ENCODE measurements at places on chromosomes 6 and 20. TPM values are rescaled to one million over a fixed set of nuclear protein-coding genes. Genes with fewer than 3 reads are reported as not detected.

DNA sequence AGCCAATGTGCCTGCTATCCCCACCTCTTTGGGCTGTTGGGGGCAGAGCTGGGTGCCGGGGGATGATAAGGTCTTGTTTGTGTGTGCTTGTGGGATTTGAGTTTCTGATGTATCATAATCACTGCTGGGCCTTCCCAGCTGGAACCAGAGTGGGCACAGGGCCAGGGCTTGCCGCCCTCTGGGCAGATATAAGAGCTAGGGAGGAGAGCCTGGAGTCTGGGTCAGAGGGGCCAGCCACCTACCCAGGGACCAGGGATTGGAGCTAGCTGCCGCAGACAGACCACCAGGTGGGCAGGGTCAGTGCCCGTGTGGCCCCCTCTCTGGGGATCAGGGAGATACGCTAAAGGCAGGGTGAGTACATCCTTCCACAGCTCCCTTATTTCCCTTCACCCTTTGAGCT lies 3.1 kb upstream of the TLDC2 start:
- no peaks in the 10 kb centered on the region for H3K4me1 ChIP-seq
- H3K27ac ChIP-seq = no peak overlapping the region
- no peak overlapping the region for H3K4me3 ChIP-seq
- no peak for DNase-seq
- H3K36me3 ChIP-seq = no peaks in the 10 kb centered on the region
- H3K27me3 ChIP-seq = no peaks in the 10 kb centered on the region

The LAMA2 gene
- total RNA-seq = 67.5 TPM

DNA sequence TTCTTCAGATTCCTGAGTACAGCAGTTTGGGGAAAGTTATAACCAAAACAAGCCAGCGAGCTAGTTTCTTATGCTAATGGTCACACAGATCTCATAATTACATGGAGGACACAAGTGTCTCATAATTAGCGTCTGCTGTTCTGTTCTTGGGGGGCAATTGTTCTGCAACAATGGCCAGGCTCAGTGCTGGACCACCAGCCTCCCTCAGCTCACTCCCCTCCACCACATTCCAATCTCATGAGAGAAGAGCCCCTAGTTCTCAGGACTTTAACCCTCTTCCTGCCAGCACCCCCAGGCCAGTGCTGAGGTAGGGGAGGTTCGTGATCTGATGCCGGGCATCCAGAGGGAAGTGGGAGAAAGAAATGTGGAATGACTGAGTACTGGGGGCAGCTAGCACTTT lies 20.2 kb upstream of the TOX2 start:
- peaks cover 3% of the 10 kb centered on the region for H3K4me1 ChIP-seq
- H3K27ac ChIP-seq = no peak overlapping the region
- no peak overlapping the region for H3K4me3 ChIP-seq
- DNase-seq = peak; percentile 31
- H3K36me3 ChIP-seq = no peaks in the 10 kb centered on the region
- no peaks in the 10 kb centered on the region for H3K27me3 ChIP-seq

GRCh38 chr6:141152951-141153350 lies 979.8 kb upstream of the GJE1 start:
- DNase-seq = no peak
- no peaks in the 10 kb centered on the region for H3K36me3 ChIP-seq
- no peaks in the 10 kb centered on the region for H3K27me3 ChIP-seq

GRCh38 chr6:37650071-37650481 lies 47.6 kb downstream of the MDGA1 start:
- H3K27me3 ChIP-seq = no peaks in the 10 kb centered on the region
- no peaks in the 10 kb centered on the region for H3K36me3 ChIP-seq
- DNase-seq = no peak

DNA sequence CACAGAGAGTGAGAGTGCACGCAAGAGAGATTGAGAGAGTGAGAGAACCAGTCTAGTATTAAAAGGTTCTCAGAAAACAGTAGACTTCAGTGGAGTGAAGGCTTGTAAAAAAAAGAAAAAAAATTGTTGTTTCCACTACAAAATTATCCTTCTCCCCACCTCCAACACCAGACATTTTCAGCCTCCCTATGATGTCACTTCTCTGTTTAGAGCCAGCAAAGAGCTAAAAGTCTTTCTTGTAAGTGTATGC lies 77.8 kb downstream of the BACH2 start:
- H3K4me1 ChIP-seq = peaks cover 12% of the 10 kb centered on the region
- peak overlapping the region; percentile 92 for H3K27ac ChIP-seq
- H3K27me3 ChIP-seq = no peaks in the 10 kb centered on the region
- H3K36me3 ChIP-seq = no peaks in the 10 kb centered on the region
- H3K4me3 ChIP-seq = peak overlapping the region; percentile 4

DNA sequence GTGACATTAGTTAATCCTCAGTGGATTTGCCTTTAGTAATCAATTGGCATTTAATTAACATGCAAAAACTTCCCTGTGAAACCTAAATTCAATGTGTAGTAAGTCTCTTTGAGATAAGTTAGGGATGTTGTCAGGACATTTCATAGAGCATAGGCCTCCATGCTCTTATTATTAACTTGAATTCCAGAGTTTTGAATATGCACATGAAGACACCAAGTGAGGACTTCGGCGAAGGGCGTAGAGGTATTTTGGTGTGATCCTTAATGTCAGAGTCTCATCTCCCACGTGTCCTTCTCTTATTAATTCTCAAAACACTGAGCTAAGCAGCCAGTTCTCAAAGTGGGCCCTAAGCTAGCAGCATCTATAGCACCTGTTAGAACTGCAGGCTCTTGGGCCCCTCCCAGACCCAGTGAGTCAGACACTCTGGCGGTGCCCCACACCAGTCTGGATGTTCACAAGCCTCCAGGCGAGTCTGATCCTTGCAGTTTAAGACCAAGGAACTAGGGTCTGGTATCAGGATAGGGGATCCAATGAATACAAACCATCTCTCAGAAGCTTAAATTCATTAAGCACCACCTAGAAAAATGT lies 292.1 kb downstream of the QKI start:
- H3K27me3 ChIP-seq = no peaks in the 10 kb centered on the region
- no peaks in the 10 kb centered on the region for H3K36me3 ChIP-seq
- peak; percentile 18 for DNase-seq

GRCh38 chr20:19868441-19868840 lies 110.4 kb downstream of the RIN2 start:
- H3K36me3 ChIP-seq = no peaks in the 10 kb centered on the region
- H3K4me1 ChIP-seq = no peaks in the 10 kb centered on the region
- H3K27me3 ChIP-seq = no peaks in the 10 kb centered on the region
- H3K27ac ChIP-seq = no peak overlapping the region
- DNase-seq = no peak

DNA sequence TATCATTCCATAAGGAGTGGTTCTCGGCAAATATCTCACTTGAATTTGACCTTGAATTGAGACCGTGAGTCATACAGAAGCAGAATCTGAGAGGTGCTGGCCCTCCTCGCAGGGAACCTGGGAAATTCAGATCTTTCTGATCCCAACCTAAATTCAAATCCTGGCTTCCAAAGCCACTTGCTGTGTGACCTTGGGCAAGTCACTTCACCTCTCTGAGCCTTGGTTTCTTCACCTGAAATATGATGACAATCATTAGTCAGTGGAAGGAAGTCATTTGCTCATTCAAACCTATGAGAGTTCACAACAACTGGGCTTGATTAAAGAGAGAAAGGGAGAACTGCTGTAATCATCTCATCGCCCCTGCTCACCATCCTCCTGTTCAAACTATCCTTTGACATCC lies 7.2 kb downstream of the BPIFA3 start:
- H3K27ac ChIP-seq = no peak overlapping the region
- no peaks in the 10 kb centered on the region for H3K36me3 ChIP-seq
- no peak for DNase-seq

DNA sequence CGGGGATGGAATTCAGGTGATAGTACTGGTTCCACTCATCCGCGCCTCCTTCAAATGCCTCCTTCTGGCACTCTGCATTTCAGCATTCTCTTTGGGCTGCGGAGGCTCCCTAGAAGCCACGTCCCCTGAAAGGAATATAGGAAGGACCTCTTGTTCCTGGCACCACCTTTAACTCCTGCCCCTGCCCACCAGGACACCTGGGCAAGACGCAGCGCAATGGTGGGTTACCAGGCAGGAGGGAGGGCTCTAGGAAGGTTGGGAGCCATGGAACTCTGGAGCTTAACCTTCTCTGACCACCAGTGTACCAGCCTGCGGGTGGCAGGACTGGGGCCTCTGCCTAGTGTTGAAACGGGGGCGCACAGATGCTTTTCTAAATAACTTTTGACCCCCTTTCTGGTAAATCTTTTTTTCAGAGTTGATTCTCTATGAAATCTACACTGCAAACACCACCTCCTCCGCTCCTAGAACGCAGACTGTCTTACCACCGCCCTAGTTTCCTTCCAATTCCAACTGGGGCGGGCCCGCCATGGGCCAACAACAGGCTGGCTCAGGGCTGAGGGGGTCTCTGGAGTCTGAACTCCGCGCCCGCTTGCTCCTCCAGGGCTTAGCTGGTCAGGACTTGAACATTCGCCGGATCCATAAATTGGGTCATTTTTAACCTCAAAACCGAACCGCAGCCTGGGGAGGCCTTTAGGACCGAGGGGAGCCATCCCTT lies 871 bp upstream of the SYNDIG1 start:
- no peak for DNase-seq
- H3K27me3 ChIP-seq = peaks cover 36% of the 10 kb centered on the region
- H3K4me1 ChIP-seq = no peaks in the 10 kb centered on the region

- DNase-seq = no peak
- no peaks in the 10 kb centered on the region for H3K27me3 ChIP-seq
Measured at GRCh38 chr6:150996968-150997367, 131.5 kb downstream of the MTHFD1L start.

- DNase-seq = no peak
- H3K27me3 ChIP-seq = no peaks in the 10 kb centered on the region
- no peaks in the 10 kb centered on the region for H3K4me1 ChIP-seq
- no peak overlapping the region for H3K27ac ChIP-seq
Measured at GRCh38 chr20:9928955-9929354, 90.1 kb upstream of the PAK5 start.

The SLC24A3 gene
- 1.8 TPM for total RNA-seq

GRCh38 chr6:20479060-20479459 lies 55.2 kb upstream of the CDKAL1 start:
- H3K4me3 ChIP-seq = no peak overlapping the region
- H3K27ac ChIP-seq = no peak overlapping the region
- no peak for DNase-seq
- H3K4me1 ChIP-seq = no peaks in the 10 kb centered on the region
- peaks cover 4% of the 10 kb centered on the region for H3K36me3 ChIP-seq
- no peaks in the 10 kb centered on the region for H3K27me3 ChIP-seq

GRCh38 chr6:157542414-157543160 lies 161.6 kb downstream of the ZDHHC14 start:
- H3K27me3 ChIP-seq = no peaks in the 10 kb centered on the region
- H3K27ac ChIP-seq = no peak overlapping the region
- H3K36me3 ChIP-seq = no peaks in the 10 kb centered on the region
- no peak for DNase-seq
- H3K4me1 ChIP-seq = no peaks in the 10 kb centered on the region

DNA sequence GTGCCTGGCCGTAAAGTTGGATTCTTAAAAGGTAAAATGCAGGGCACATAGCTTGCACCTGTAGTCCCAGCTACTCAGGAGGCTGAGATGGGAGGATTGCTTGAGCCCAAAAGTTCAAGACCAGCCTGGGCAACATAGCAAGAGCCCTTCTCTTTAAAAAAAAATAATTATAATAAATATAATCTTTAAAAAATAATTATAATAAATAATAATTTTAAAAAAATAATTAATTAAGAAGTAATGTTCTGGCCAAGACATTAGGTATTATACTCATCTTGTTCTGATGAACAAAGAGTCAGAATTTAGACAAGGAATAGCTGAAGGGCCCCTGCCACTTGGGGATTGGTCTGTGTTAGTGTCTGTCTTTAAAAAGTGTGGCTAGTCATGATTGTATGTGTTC lies 13.9 kb downstream of the ENTPD6 start:
- no peak overlapping the region for H3K4me3 ChIP-seq
- DNase-seq = no peak
- H3K27ac ChIP-seq = no peak overlapping the region
- H3K27me3 ChIP-seq = no peaks in the 10 kb centered on the region

DNA sequence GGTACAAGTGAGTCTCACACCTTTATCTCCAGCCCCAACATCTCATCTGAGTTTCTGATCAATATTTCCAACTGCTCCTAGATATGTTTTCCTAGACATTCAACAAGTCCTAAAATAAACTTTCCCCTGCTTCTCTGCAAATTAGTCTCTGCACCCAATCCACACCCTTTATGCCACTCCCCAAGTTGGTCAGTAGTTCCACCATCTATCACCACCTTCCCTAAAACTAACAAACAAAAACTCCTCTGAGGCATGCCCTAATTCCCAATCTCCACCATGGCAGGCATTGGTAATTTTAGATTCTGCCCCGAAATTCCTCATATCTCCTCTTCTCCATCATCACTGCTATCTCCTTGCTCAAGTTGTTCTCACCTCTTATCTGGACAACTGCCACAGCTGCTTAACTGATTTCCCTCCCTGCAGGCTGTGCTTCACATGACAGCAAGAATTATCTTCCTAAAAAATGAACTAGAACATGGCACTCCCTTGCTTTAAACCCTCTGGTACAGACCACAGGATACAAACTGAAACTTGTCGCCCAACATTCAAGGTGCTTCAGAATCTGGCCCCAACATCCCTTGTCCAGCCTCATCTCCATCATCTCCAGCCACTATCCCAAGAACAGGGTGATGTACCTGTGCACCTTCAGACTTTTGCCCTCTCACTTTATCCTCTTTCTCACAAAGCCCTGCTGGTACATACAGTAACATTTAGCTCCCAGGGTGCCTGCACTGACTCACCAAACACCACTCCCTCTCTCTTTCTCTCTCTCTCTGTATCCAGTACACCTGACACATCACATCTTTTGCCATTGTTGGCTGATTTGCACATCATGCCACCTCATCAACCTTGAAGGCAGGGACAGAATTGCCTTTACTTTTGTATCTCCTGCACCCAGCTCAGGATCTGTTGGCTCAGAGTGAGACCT lies 55.5 kb downstream of the ZHX3 start:
- no peaks in the 10 kb centered on the region for H3K4me1 ChIP-seq
- no peak for DNase-seq

DNA sequence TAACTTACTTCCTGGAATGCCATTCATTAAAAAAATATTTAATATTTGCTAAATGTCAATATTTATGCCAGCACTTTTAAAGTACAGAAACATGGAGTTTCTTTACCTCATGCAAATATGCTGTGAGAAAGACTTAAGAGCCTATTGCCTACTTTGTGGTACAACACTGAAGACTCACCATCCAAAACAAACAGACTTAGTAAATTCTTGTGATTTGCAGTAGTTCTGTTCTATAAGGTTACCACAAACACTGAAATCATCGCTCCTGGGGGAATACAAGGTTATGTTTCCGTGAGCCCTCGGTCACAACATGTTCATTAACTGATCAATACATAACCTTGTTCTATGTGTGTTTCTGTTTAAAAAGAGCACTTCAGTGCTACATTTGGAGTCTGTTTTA lies 78.3 kb downstream of the ATG5 start:
- H3K27ac ChIP-seq = no peak overlapping the region
- no peak overlapping the region for H3K4me3 ChIP-seq
- no peaks in the 10 kb centered on the region for H3K27me3 ChIP-seq
- H3K4me1 ChIP-seq = no peaks in the 10 kb centered on the region
